ENCODE measurements at places on chromosomes 4 and X.

DNA sequence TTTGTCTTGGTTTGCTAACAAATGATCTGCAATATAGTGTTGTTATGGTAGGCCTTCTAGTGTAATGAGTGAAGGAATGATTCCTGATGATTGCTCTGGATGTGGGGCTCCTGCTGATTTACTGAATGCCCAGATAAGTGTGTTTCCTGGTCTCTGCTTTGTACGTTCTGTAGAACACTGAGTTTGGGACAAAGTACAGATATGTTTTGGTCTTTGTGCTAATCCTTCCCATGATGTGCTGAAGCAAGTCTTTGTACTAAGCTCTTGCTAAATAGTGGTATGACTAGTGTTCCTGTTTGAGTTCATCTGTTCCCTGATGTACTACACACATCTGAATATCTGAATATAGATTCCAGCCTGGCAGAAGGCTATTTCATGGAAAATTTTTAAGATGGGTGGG is 36.9 kb upstream of the XIAP start:
- no peak for DNase-seq

- DNase-seq = peak; percentile 63
Observed at GRCh38 chr4:78325271-78326157, 226.1 kb upstream of the ANXA3 start.

GRCh38 chrX:87338510-87338909 is 179.1 kb upstream of the KLHL4 start:
- peak; percentile 1 for DNase-seq

DNA sequence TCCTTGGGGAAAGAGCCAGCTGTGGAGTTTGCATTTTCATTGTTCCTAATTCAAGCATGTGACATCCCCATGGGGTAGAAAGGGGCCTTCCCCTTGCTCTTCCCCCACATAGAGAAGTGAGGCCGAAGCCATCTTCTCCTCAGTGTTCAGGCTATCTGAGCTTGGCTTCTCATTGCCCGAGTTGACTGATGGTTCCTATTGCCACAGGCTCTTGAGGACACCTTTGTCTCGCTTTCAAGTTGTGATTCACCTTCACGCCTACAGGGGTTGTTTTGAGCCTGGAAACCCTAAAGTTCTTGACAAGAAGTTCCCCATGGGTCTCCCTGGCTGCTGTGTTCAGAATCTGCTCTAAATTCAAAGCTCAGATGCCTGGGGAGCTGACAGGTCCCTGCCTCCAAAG is 25.0 kb downstream of the CCNQ start:
- no peak for DNase-seq

GRCh38 chrX:121755541-121755940 is 708.1 kb downstream of the GLUD2 start:
- DNase-seq = no peak

DNA sequence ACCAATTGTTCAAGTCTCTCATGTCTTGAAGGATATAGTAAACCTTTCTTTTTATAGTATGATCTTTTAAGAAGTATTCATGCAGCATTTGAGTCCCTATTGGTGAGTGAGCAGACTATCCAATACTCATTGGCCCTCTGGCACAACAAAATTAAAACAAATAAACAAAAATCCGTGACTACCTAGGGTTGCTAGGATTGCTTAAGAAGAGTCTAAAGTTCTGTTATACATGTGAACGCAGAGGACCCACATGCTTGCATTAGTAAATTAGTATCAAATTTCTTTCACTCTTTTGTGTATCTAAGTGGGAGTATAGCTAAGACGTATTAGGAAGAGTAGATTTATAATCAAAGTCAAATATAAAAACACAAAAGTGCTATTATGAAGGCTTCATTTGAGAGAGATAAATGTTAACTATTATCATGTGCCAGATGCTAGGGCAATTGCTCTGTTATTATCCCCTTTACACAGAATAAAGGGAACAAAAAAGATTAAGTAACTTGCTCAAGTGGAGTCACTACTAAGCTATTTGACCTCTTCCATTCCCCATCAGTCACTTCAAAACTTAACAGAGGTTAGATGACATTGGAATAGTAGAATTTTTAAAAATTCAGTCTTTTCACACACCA is 29.2 kb upstream of the LARP1B start:
- no peak for DNase-seq

DNA sequence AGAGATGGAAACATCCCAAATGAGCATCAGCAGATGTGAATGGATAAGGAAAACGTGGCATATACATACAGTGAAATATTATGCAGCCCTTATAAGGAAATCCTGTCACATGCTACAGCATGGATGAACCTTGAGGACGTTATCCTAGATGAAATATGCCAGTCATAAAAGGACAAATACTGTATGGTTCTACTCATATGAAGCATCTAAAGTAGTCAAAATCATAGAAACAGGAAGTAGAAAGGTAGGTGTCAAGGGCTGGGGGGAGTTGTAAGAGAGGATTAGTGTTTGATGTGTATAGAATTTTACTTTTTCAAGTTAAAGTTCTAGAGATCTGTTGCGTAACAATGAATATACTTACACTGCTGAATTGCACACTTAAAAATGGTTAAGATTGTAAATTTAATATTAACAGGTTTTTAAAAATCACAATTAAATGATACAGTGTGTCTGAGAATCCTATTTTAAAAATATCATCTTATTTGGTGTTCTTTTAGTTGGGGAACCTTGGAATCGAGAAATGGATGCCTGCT is 58.5 kb downstream of the KDM6A start:
- DNase-seq = no peak

All from fibroblast of skin of back (primary cell).